ENCODE measurements at places on chromosomes 11 and 22. TPM values are rescaled to one million over a fixed set of nuclear protein-coding genes. Genes with fewer than 3 reads are reported as not detected.

The DCPS gene
- 12.7 TPM for polyA plus RNA-seq

The APOL3 gene
- 14.7 TPM for polyA plus RNA-seq

The KCNJ1 gene
- polyA plus RNA-seq, result 65.7 TPM

The TPH1 gene
- polyA plus RNA-seq, result 0.40 TPM

The ACCS gene
- 50.1 TPM for polyA plus RNA-seq

The SLC6A5 gene
- polyA plus RNA-seq, result 0.15 TPM

The SGSM1 gene
- 2.2 TPM for polyA plus RNA-seq

The INTS4 gene
- 52.7 TPM for polyA plus RNA-seq

The HORMAD2 gene
- not detected for polyA plus RNA-seq

The ZNF280B gene
- polyA plus RNA-seq, result 4.7 TPM

The UFD1 gene
- 65.5 TPM for polyA plus RNA-seq

The DDTL gene
- 8.0 TPM for polyA plus RNA-seq

GRCh38 chr11:8230921-8231847, 32.5 kb downstream of the LMO1 start:
- DNase-seq, result no peak

- DNase-seq, result no peak
These were observed 195.8 kb upstream of the LARGE1 start for GRCh38 chr22:34116126-34116525.

DNA sequence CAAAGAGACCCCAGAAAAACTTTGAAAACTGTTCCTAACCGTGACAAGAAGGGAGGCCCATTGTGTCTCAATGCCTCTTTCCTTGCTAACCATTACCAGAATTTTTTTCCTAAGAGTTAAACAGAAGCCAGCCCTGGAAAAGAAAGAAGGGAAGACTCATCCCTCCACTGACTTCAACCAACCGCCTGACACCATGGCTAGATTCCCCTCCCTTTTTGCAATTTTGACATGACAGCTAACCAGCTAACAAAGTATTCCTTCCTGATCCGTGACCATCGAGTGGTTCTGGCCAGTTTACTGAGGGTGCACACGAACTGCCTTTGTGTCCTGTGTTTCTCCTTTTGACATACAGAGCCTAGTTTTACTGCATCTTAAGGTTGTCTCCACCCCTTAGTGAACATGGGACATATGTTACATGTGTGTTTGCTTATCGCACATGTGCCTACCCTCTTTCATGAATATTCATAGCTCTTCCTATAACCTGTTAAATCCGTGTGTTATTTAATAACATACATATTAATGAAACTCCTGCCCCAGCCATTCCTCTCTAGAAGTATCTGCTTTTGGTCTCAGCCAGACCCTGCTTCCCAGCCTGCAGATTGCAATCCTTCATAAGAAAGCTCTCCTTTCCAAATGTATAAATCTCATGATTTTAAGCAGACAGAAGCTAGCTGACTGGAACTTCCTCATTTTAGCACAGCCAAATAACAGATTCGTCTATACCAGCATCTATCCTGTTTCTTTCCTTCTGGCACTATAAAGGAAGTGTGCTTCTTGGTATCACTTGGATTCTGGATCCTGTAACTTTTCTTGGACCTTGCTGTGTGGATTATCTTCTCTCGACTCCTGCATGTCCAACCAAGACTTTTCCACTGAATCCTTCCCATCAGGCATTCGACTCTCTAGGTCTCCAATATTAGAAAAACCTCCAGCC, 37.8 kb downstream of the RASSF10 start:
- no peak for DNase-seq

- no peak for DNase-seq
These were observed 19.4 kb downstream of the RNF185 start for GRCh38 chr22:31179345-31179744.

GRCh38 chr11:72814286-72815109, at the start of gene ATG16L2:
ATG16L2 (plus strand) TSS chr11:72814411; CDS start chr11:72814446, 35 bp downstream.
- no peak for DNase-seq

- no peak for DNase-seq
These were observed 1.9 kb downstream of the KCTD17 start for GRCh38 chr22:37053310-37054055.

DNA sequence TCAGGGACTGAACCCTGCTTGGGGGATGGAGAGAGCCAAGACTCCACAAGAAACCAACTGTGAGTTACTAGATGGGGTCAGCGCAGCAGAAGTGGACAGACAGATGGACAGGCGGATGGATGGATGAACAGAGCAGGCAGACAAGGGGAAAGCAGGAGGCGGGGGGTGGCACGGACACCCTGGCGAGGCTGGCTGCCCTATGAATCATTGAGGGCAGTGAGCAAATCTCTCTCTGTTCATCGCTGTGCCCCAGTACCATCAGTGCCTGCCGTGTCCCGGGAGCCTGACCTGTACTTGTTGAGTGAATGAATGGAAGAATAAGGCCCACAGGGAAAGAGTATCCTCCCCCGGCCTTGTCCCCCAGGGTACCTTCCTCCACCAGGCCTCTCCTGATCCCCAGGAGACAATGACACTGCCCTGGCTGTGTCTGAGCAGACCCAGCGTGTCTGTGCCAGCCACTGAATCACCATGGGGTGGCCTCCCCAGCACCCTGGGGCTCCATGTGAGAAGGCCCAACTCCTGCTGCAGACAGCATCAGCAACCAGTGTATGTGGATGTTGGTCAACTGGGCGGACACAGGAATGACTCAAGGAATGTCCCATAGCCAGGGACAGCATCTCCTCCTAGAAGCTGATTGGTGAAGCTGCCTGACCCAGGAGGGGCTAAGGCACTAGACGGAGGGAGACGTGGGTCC, 5.1 kb upstream of the KLHL35 start:
- no peak for DNase-seq

- no peak for DNase-seq
These were observed 8.2 kb upstream of the CCDC188 start for GRCh38 chr22:20159076-20159475.

GRCh38 chr11:32575070-32575469, 8.6 kb upstream of the EIF3M start:
- no peak for DNase-seq

GRCh38 chr11:119626197-119626841, 102.7 kb downstream of the NECTIN1 start:
- DNase-seq, result no peak

- no peak for DNase-seq
These were observed 47.3 kb upstream of the TSKU start for GRCh38 chr11:76735841-76736240.

DNA sequence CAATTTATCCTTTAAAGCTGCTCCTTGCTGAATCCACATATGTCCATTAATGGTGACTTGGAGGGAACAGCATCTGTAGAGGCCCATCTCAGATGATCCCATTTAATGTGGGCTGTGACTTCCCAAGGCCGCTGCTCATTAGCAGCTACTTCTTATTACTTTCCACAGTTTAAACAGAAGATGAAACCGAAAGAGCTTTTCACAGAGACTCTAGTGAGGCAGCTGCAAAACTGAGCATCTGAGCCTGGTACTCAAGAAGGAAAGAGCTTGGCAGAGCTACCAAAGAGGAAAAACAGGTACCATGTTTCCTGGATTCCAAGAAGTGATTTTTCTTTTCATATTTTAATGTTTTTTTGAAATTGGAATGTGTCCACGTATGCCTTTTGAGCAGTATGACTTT, 110.5 kb upstream of the NARS2 start:
- no peak for DNase-seq

- no peak for DNase-seq
These were observed 69.3 kb downstream of the LRP5 start for GRCh38 chr11:68381716-68382115.

DNA sequence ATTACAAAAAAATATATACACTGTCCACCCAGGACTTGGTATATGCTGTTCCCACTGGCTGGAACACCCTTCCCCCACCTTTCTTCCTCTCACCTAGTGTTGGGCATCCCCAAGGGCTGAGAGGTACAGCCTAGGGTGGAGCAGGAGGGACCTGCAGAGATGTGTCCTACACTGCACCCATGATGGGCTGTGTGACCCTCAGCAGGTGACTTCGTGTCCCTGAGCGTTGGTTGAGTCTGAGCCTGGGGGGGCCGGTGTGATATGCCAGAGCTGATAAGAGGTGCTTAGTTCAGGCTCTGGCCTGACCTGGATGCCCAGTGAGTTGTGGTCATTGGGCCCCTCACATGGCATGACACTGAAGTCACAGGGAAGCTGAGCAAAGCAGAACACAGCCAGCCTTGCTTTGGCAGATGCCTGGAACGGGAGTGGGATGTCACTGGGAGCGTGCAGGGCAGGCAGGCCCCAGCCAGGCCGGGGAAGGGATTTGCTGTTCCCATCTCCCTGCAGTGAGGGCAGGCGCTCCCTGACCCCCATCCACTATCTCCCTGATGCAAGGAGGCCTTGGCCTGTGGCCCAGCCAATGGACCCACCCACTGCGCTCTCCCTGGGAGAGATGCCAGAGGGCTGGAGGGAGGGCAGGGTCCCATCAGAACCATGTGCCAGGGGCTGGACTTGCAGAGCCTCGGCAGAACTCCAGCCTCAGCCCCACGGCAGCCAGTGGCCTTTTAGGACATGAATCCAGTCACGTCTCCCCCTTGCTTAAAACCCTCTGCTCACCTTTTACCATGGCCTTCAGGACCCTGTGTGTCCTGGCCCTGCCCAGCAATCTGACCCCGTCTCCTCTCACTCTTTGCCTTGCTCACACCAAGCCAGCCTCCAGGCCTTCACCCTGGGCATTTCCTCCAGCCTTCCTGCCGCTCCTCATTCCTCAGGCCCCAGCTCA, 138.9 kb downstream of the MN1 start:
- DNase-seq, result no peak

DNA sequence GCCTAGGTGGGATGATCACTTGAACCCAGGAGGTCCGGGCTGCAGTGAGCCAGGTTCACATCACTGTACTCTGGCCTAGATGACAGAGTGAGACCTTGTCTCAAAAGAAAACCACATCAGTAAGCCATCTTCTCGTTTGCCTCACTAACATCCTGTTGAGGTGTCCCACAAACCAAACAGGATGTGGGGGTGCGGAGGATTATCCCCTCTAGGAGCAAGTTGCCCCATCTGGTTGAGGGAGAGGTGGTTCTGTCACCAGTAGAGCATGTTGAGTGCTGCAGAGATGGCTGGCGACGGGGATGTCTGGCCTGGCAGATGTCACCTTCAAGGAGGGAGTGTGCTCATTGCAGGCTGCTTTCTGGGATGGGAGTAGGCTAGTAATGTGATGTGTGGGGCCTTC, 72.4 kb downstream of the ZNRF3 start:
- DNase-seq, result no peak

GRCh38 chr11:44917741-44918140, 32.9 kb downstream of the TP53I11 start:
- DNase-seq, result no peak

GRCh38 chr11:62446091-62446490, 27.3 kb downstream of the SCGB1A1 start:
- no peak for DNase-seq

- no peak for DNase-seq
These were observed 1.4 kb downstream of the ADM start for GRCh38 chr11:10305964-10306918.

- DNase-seq, result no peak
These were observed 82.9 kb upstream of the CRTAM start for GRCh38 chr11:122755409-122755808.

DNA sequence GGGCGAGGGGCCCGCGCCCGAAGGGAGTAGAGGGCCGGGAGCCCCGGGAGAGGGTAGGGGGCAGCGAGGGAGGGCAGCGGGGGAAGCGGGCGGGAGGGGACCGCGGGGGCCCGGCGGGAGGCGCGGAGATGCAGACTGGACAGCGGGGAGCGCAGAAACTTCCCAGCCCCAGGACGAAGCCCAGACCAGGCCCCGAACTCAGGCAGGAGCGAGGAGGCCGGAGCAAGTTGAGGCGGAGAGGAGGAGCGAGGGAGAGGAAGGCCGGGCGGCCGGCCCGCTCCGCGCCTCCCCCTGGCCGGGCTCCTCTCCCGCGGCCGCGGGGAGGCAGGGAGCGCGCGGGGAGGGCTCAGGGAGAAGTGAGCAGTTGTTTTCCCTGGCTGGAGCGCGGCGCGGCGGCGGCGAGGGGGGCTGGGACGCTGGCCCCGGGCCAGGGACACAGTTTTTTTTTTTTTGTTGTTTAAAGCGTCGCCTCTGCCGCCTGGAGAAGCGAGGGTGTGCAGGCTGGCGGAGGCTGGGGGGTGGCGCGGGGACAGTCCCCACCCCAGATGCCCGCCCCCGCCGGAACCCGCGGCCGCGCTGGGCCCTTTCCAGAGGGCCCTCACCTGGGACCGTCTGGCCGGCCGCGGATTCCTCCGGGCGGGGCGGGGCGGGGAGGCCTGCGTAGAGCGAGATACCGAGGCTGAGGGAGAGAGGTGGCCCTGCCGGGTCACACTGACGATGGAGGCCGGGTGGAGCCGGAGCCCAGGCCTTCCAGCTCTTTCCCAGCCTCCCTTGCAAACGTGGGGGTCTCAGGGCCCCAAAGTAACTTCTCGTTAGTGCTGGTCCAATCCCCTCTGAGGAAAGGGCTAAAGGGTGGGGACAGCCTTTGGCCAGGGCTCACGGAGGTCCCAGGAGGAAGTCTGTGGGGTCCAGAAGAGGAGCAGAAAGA, at the start of gene LTBP3:
Gene LTBP3 (minus strand): TSS at position 358 of the 928 bp plus-strand sequence. CDS start 400 bp downstream, outside the sequence.
- DNase-seq, result no peak

DNA sequence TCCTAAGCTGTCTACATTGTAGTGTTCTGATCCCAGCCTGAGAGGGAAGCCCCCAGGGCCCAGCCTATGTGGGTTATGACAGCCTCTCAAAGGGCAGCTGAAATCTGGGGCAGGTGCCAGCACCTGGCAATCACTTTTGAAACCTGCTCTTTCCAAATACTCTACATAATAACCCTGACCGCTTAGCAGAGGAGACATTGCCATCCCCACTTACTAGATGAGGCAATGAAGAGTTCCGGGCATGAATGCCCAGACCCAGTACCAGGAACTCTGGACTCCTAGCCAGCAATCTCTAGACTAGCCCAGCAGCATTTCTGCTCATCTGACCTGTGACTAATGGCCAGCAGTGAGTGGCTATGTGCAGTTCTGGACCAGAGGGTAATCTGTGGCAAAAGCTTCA, 412.4 kb upstream of the CADM1 start:
- no peak for DNase-seq

GRCh38 chr11:129237880-129238638, 45.9 kb upstream of the ARHGAP32 start:
- DNase-seq, result no peak

DNA sequence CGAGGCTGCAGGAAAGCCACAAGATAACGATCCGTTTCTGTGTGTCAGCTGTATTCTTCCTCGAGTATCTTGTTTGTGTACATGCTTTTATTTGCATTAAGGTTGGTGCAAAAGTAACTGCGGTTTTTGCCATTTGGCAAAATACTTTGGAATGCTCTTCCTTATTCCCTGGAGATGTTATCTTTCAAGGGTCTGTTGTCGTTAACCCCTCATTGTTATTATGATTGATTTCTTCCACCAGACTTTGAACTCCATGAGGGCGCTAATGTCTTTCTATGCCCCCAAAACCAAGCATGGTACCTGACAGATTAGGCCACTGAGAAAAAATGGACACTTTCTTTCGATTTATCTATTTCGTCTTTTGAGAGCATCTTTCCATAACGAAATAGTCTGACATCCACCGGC, 563 bp upstream of the PSMA1 start:
- DNase-seq, result no peak

- no peak for DNase-seq
These were observed 66.1 kb downstream of the ARHGAP42 start for GRCh38 chr11:100753172-100753543.
